ENCODE measurements at places on chromosomes 2 and 18.

DNA sequence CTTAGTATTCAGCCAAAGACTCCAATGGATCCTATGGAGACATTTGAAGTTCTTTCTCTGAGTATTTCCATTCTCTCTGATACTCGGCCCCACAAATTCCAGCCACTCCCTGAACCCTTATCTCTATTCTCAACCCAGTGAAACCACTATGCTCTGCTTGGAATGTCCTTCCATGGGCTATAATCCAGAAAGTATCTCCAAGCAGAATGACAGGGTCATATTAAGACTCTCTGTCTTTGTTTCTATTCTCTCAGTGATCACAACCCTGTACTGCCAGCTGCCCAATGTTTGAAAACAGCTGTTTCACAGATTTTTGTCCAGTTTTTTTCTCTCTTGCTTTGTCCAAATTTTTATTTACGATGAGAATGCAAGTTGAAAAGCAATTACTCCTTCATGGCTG, 21.9 kb downstream of the CHMP3 start:
- DNase-seq: no peak

DNA sequence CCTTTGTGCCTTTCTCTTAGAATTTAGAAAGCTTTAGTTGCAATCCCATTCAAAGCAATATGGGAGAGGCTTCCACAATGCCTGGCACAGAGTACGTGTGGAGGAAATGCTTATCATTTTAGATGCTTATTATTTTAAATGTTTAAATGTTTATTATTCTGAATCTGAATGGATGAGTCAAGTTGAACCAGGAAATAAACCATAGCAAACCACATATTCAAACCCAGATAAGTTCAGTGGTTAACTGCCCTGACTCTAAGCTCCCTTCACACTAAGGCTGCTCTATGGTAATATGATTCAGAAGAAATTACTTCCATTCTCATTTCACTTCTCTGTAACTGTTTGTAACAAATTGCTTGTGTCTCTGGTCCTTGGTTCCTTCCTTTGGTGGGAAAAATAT, 5.2 kb upstream of the PPP4R1 start:
- no peak for DNase-seq

- no peak for DNase-seq
Measured at GRCh38 chr2:196123679-196124373, 47.6 kb downstream of the STK17B start.

DNA sequence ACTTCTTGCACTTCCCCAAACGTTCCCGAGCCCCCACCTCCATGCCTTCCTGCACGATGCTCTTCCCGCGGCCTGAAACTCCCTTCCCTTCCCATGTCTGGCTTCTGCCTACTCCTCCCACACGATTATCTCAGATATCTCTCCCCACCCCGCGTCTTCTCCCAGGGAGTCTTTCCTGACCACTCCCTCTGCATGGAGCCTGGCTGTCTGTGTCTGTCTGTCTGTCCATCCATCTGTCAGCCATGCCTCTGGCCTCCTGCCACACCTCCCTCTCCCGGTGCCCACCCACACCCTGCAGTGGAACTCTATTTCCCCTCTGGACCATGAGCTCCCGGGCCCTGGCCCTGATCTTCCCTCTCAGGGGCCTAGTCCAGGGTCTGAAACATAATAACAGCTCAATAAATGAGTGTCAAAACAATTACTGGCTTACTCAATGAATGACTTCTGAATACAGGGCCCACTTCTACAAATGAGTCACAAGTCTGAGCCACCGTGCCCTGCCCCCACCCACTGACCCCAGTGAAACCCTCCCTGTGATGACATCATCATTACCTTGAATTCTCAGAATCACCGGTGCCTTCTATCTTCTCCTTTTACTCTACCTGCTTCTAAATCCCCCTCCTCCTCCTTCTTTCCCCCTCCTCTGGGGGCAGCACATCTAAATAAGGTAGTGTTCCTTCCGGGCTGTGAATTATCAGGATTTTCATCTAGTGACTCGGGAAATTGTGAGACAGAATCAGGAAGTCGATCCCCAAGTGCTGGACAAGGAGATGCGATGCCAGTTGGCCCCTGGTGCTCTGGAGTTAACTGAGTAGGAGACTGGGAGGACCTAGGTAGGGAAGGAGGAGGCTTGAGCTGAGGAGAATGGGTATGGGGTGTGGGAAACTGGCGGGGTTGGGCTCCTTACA, 46.1 kb upstream of the PLB1 start:
- DNase-seq: peak; percentile 22

- DNase-seq: no peak
Measured at GRCh38 chr2:88355486-88355885, 97.0 kb downstream of the FOXI3 start.
